ENCODE measurements at places on chromosomes 7 and 10.

DNA sequence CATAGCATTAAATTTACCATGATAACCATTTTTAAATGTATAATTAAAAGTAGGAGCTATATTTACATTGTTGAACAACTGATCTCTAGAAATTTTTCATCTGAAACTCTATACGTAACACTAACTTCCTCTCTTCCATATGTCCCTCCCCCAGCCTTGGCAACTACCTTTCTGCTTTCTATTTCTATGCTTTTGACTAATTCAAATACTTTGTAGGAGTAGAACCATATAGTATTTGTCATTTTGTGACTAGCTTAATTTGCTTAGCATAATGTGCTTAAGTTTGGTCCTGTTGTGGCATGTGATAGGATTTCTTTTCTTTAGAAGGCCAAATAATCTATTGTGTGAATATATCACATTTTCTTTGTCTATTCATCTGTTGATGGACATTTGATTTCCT lies 225.3 kb upstream of the POT1 start:
- DNase-seq: no peak

GRCh38 chr7:80498481-80499349 lies 13.1 kb downstream of the GNAT3 start:
- DNase-seq: no peak

DNA sequence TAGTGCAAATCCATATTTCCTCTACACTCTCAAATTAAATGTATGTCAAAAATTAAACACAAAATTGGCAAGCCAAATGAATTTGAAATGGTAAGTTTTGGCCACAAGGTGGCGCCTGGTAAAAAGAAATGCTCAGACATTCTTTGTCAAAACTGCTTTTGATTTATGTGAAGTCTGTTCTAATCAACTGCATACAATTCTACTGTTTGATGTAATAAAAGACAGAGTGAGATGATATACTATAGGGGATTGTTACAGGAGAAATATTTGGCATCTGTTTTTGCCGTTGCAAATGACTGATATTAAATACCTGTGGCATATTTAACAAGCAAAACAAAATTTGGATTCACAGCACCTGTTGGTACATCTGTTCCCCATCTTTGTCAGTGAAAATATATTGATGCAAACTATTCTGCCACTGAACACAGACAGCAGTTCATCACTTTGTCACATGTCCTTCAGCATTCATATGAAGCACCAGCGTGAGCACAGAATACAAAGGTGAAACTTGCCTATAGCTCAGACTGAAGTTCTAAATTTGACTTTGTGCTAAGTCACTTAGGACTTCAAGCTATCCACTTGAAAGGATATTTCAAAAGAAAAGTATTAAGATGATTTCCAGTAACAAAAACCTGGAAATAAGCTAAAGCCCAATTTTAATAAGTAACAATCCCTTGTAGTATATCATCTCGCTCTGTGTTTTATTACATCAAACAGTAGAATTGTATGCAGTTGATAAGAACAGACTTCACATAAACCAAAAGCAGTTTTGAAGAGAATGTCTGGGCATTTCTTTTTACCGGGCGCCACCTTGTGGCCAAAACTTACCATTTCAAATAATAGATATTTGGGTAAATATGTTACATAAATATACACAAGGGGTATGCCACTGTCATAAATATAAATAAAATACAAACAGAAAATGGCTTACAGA lies 10.2 kb upstream of the CH25H start:
- DNase-seq: peak; percentile 58

- DNase-seq: no peak
These were observed 188.7 kb upstream of the MBL2 start for GRCh38 chr10:52961323-52961722.

DNA sequence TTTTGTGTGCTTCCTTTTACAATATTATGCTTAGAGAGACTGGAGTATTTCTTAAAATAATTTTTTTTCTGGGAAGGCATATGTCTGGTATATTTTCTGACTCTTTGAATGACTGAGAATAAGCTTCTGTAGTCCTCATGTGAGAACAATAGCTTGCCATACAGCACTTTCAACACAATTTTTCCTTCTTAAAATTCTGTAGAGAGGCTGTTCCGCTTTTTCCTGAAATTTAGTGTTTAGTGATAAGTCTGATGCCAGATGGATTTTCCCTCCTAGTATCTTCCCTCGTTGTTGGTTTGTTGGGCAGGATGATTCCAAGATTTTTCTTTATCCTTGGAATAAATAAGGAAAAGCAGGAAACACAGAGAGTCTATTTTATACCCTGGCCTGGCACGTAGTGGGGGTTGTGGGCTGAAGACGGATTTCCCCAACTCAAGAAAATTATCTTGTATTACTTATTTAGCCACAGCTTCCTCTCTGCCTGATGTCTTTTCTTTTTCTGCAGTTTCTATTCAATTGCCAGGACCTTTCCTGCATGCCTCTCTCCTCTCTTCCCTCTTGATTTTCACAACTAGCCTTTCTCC lies 111.2 kb downstream of the AOAH start:
- DNase-seq: no peak

DNA sequence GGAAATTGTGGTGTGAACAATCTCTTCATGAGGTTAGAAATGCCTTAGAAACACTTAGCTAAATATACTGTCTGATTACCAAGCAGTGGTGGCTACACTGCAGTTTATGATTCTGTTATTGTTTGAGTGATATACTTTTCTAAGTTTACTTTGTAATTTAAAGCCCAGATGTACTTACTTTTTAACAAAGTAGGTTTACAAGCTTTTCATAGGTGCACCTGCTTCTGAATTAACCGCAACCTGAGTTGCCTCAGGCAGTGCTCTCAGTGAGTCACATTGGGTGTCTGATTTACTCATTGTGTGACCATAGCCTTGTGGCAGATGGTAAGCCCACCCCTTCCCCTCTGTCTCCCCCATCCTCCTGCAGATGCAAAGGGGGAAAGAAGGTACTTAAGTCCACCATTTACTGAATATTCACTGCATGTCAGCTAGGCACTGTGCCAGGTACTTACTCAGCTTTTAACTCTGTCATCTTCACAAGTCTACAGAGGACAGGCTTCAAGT lies 9.0 kb downstream of the MTURN start:
- DNase-seq: no peak

GRCh38 chr10:100508691-100509150 lies 10.9 kb downstream of the SEC31B start:
- DNase-seq: peak; percentile 79

All from A549 (cell line).